AG04450 (cell line): ENCODE measurements at places on chromosomes 12 and 14. TPM values are rescaled to one million over a fixed set of nuclear protein-coding genes. Genes with fewer than 3 reads are reported as not detected.

Gene CRACR2A
- polyA plus RNA-seq, result 1.1 TPM in 2 replicates

Gene BCL2L14
- not detected in 2 replicates for polyA plus RNA-seq

Gene AQP6
- not detected in 2 replicates for polyA plus RNA-seq

Gene TMEM30B
- 0.24 and 0.26 TPM in 2 replicates for polyA plus RNA-seq

Gene FAM161B
- polyA plus RNA-seq, result 2.6 and 2.8 TPM in 2 replicates

Gene TAS2R10
- polyA plus RNA-seq, result 0.24 and 0.71 TPM in 2 replicates

Gene TOMM20L
- not detected in 2 replicates for polyA plus RNA-seq

Gene GPR84
- polyA plus RNA-seq, result not detected in 2 replicates

Gene DCAF4
- polyA plus RNA-seq, result 14.7 and 14.8 TPM in 2 replicates

DNA sequence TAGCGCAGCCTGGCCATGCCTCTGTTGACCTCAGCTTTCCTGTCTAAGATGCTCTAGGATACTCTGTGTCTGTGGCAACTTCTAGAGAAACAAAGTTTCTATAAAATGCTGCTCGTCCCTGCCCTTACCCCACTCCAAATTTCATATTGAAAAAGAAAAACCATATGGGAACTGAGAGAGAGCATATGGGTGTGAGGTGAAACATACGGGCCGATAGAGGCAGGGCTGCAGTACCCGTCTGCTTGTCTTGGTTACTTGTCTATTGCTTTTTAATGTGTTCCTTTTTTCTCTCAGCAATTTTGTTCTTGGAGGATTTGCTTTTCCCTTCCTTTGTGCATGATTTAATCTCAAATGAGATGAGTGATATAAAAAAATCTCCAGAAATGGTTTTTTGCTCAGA lies 113.0 kb downstream of the SRGAP1 start:
- no peak for DNase-seq

DNA sequence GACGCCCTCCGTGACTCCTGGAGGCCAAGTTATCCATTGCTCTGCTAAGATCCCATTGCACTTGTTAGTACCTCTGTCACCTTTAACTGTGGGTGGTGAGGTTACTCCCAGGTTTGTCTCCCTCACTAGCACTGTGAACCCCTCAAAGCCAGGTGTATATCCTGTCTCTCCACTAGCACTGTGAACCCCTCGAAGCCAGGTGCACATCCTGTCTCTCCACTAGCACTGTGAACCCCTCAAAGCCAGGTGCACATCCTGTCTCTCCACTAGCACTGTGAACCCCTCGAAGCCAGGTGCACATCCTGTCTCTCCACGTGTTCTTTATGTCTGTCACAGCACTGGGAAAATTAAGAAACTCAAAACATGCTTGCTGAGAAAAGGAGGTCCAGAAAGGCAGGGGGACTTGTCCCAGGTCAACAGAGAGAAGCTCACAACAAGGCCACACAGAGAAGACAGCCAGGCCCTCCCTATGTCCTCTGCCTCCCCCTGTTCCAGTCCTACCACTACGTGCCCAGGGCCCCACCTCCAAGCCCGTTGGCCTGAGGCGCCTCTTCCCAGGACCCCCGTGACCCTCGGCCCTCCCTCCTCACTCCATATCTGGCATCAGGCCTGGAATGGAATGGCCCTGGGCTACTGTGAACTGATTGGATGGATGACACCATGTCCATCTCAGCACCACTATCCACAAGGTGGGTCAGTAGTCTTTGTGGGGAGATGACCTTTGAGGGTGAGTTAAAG lies 26.4 kb upstream of the FKBP4 start:
- no peak for DNase-seq

- DNase-seq, result no peak
Measured at GRCh38 chr12:97594236-97595088, 131.9 kb downstream of the RMST start.

DNA sequence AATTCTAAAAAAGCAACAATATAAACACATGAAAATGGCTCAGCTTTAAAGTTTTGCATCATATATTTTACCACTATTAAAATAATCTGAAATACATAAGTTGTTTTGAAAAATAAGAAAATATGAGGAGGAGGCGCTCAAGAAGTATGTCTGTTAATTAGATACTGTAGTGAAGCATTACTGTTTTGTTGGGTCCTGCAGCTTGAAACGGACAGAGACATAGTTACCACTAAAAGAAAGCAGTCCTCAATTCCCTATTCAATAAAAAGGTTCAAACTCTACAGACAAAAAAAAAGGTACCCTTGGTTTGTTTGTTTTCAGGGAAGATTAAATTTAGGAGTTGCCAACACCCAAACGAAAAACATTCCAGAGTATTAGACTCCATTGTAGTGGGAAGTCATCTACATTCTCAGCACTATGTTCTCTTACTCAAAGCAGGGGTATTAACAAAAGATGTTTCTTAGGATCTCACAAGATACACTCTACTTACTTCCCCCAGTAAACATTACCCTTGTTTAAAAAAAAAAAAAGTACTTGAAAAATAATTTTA lies 3.0 kb downstream of the PAWR start:
- DNase-seq, result no peak

DNA sequence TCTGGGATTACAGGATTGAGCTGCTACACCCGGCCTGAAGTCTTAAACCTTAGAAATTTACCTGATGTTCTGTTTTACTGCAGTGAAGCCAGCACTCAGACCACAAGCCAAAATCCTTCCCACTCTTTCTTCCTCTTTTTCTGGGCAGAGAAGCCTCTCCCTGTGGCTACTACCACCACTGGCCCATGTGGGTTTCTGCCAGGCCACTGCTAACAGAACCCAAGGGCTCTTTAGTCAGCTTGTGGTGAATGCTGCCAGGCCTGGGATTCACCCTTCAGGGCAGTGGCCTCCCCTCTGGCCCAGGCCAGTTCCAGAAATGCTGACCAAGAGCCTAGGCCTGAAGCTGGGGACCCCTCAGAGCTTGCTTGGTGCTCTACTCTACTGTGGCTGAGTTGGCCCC lies 35.3 kb downstream of the GAS2L3 start:
- DNase-seq, result no peak

DNA sequence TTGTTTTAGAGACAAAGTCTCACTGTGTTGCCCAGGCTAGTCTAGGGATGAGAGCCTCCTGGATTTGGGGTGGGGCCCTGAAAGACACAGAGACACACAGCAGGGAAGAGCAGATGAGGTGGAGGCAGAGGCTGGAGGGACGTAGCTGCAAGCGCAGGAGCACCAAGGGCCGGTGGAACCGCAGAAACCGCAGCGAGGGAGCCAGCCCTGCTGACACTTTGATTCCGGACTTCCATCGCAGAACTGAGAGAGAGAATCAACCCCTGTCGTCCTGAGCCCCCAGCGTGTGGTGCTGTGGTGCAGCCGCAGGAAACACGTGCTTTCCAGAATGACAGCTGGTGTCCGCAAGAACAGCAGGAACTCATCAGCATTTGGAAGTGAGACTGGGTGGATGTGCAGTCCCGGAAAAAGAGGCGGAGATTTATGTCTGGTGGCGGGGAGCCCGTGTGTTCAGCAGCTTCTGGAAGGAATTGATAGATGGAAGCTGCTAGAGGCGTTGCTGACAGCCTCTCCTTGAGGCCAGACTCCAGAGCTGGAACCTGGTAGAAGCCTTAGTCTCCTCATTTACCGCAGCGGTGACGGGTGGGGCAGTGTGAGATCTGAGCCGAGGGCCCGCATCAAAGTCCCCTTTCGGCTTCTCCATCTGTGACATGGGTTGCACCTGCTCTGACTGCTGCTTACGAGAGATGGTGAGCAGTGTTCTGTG lies 21.9 kb upstream of the KLC1 start:
- peak; percentile 80 for DNase-seq

- no peak for DNase-seq
Measured at GRCh38 chr12:87676731-87677130, 352.5 kb downstream of the C12orf50 start.

DNA sequence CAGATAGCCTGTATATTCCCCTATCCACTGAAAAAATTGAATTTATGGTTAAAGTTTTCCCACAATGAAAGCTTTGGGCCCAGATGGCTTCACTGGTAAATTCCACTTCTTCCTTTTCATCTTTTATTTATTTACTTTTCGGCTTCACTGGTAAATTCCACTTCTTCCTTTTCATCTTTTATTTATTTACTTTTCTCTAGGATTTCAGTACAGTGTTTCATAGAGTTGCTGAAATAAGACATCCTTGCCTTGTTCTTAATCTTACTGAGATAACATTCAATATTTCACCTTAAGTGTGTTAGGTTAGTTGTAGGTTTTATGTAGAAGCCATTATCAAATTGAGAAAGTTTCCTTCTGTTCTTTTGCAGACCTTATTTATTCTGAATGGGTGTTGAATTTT lies 18.9 kb upstream of the KLRG1 start:
- no peak for DNase-seq

GRCh38 chr14:103220982-103221641 lies 97.9 kb downstream of the TNFAIP2 start:
- DNase-seq, result no peak

GRCh38 chr14:61524211-61524806 lies 171.0 kb upstream of the HIF1A start:
- no peak for DNase-seq

- no peak for DNase-seq
Measured at GRCh38 chr12:72610342-72610741, 338.2 kb downstream of the TRHDE start.

GRCh38 chr12:65335021-65335714 lies 56.7 kb downstream of the MSRB3 start:
- DNase-seq, result peak; percentile 77

- DNase-seq, result no peak
Measured at GRCh38 chr12:83472772-83473171, 786.1 kb downstream of the TMTC2 start.

GRCh38 chr14:92728759-92729364 lies 19.6 kb downstream of the LGMN start:
- no peak for DNase-seq

GRCh38 chr12:59067083-59067482 lies 146.8 kb upstream of the LRIG3 start:
- peak; percentile 29 for DNase-seq

GRCh38 chr14:64475585-64476273 lies 10.4 kb downstream of the AKAP5 start:
- DNase-seq, result no peak

- DNase-seq, result no peak
Measured at GRCh38 chr12:124902916-124903315, 11.5 kb downstream of the UBC start.

DNA sequence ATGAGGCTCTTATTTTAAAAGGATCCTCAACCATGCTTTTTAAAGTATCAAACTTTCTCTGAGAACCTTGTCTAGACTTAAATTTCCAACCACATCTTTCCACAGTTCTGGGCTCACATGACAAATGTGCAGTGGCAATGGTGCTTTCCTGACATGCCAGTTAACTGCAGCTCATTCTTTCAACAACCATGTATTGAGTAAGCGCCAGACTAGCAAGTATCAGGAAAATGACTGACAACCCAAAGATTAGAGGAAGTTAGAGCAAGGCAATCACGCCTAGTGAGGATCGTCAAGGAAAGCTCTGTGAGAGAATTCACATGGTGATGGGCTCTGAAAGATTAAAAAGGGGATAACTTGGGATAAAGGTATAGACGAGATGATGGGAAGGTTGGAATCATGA lies 35.8 kb downstream of the FLVCR2 start:
- DNase-seq, result no peak

DNA sequence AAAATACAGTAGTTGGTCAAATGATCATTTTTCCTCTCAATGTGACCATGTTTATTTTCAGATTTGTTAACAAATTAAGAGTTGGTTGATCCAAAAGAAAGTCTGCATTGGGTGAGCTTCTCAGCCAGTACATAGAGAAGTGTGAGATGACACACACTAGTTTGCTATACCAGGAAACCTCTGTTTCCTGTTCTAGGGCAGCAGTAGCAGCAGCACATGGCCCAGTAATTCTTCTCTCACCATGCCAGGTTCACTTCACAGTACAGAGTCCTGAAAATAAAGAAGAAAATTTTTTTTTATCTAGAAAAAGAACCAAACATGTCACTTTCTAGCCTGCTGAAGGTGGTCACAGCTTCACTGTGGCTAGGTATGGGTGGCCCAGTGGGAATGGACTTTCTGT lies 250.2 kb upstream of the OR4E1 start:
- no peak for DNase-seq

DNA sequence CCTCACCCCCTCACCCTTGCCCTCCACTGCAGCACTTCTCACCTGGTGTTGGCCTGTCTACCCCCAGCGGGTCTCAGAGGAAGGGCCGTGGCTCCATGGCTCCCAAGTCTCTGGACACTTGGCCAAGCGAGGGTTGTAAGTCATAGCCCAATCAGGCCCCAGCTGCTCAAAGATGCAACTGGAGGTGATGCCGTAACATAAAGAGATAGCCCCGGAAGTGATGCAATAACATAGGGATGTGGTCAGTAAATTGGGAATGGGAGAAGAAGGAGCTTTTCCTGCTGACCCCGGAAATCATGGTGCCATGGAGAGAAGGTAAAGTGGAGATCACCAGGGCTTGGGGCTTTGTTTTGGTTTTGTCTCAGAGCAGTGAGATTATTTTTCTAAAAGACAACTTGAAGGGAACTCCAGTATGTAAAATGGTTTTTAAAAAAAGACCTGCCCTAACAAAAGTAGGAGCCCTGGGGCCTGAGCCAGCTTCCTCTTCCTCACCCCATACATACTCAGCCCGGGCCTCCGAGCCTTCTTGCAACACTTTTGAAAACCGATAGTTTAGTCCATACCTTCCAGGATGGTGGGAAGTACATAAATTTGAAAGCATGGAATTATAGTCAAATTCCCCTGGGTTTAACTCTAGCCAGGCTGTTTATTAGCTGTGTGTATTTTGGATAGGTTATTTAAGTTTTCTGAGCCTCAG lies 212.5 kb downstream of the CRADD start:
- no peak for DNase-seq

DNA sequence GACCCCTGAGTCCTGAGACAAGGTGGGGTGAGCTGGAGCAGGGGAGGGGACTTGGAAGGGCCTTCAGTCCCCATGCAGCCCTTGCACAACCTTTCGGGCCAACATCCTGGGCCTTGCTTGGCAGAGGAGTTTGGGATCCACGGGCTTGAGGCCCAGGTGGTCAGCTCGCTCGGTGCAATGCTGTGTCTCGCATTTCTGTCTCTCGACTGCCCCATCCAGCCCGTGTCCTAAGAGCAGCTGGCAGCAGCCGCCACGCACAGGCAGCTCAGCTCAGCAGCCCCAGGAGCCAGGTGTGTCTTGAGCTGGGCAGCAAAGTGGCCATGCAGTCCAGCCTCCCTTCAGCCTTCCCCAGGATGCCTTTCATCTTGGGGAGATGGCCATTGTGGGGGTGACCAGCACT lies 10.8 kb downstream of the PACS2 start:
- DNase-seq, result no peak

- DNase-seq, result no peak
Measured at GRCh38 chr14:25050269-25051150, 563 bp upstream of the STXBP6 start.

GRCh38 chr14:68841016-68841809 lies 48.3 kb upstream of the ZFP36L1 start:
- DNase-seq, result peak; percentile 45
